Fibroblast of skin of scalp (primary cell): ENCODE measurements at places on chromosomes 7 and 10.
A peak's percentile ranks its signal among the peaks of the same experiment; 100 is the strongest.

- DNase-seq, result peak; percentile 33
Measured at GRCh38 chr7:114175125-114175524, 239.5 kb upstream of the FOXP2 start.

DNA sequence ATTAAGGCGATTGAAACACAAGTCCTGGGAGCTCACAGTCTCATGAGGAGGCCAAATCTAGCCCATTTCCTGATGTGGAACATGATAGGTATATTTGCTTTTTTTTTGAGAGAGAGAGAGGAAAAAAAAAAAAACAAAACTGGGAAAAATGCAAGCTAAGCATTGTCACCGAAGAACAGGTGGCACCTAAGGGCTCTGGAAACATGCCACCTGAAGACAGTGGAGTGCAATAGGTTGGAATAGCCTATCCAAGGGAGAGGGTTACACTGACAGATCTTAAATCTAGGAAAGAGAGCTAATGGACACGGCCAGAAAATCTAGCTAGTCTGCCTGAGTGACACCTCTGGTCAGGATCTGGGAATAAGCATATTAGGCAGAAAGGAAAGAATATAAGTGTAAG lies 110.2 kb downstream of the SRI start:
- DNase-seq, result no peak

GRCh38 chr10:31586723-31587638 lies 268.0 kb downstream of the ZEB1 start:
- DNase-seq, result no peak

GRCh38 chr7:12839508-12840153 lies 152.2 kb downstream of the ARL4A start:
- no peak for DNase-seq

DNA sequence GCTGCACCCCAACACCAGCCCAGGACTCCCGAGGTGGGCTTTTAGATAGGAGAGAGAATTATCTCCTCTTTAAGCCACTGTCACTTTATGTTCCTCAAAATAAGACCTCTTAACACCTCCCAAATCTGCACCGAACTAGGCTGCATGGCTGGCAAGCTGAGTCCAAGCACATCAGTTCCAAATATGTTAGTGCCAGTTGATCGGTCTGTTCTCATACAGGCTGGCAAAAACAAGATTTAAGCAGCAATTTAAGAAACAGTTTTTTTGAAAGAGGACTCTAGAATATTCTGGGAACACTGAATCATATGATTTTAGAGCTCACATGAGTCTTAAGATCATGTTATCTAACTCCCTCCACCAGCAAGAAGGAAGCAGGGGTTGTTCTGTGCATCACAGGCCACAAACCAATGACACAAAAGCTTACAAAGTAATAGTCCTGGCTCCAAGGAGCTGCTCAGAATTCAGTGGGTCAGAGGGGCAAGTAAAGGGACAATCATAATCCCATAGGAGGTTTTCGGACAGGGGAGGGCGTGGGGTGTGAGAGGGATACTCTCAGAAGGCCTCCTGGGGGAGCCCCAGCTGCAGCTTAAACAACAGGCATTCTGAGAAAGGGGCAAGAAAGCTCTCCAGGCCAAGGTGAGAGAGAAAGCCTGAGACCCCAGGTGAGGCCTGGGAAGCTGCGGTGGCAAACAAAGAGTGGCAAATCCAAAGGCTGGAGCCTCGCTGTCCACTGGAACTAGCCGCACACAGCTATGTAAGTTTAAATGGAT lies 7.1 kb downstream of the COBL start:
- no peak for DNase-seq

- DNase-seq, result no peak
Measured at GRCh38 chr7:20439416-20440185, 108.9 kb downstream of the ITGB8 start.

DNA sequence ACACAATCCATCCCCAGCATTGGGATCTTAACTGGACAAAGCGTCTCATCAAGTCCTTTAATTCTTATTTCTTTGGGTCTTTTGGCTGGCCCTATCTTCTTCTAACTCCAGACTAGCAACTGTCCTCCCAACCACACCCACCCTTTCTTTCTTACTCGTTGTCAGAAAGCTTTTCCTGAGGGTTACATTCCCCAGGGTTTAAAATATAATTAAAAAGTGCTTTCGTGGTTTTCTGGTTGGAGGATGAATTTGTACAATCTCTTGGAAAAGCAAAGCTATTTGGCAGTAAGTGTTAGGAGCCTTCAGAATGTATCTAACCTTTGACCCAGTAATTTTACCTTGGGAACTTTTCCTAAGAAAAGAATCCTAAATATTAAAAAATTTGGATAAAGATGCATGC lies 10.4 kb upstream of the ITGB8 start:
- DNase-seq, result peak; percentile 32

DNA sequence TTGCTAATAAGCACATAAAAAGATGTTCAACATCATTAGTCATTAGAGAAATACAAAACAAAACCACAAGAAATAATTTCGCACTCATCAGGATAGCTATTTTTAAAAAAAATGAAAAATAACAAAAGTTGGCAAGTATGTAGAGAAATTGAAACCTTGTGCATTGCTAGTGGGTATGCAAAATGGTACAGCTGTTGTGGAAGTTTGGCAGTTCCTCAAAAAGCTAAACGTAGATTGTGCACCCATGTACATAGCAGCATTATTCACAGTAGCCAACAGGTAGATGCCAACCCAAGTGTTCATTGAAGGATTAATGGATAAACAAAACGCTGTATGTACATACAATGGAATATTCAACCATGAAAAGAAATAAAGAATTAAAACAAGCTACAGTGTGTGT lies 35.3 kb upstream of the STARD3NL start:
- no peak for DNase-seq
